Fibroblast of skin of right biceps (primary cell): ENCODE measurements at places on chromosomes 12 and 14.

DNA sequence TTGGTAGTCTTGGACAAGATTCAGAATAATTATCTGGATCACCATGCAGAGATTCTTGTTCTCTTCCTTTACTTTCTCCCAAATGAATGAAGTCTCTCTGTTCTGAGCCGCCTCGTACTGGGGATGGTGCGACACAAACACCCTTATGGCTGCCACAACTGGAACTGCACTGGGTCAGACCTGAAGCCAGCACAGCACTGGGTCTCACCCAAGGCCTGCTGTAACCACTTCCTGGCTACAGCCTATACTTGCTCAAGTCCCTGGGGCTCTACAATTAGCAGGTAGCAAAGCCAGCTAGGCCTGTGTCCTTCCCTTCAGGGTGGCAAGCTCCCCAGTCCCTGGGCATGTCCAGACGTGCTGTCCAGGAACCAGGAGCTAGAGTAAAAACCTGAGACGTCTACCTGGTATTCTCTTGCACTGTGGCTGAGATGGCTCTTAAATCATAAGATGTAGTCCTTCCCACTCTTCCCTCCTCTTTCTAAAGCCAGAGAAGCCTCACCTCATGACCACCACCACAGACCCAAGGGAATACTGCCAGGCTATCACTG lies 27.6 kb downstream of the IFNG start:
- no peak for DNase-seq

DNA sequence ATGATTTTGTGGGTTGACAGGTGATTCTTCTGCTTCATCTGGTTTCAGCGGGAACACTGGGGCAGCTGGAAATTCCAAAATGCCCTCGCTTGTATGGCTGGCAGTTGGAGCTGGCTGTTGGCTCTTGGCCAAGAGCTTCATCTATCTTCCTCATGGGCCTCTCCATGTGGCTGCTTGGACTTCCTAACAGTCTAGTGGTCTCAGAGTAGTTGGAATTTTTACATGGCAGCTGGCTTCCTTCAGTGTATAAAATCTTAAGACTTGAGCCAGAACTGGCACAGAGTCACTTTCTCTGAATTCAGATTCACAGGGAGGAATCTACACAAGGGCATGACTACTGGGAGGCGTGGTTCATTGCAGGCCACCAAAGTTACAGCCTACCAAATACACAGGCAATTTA lies 204.9 kb upstream of the RMST start:
- DNase-seq, result no peak

- peak; percentile 94 for DNase-seq
Measured at GRCh38 chr12:107415834-107416233, 269.8 kb upstream of the PWP1 start.

DNA sequence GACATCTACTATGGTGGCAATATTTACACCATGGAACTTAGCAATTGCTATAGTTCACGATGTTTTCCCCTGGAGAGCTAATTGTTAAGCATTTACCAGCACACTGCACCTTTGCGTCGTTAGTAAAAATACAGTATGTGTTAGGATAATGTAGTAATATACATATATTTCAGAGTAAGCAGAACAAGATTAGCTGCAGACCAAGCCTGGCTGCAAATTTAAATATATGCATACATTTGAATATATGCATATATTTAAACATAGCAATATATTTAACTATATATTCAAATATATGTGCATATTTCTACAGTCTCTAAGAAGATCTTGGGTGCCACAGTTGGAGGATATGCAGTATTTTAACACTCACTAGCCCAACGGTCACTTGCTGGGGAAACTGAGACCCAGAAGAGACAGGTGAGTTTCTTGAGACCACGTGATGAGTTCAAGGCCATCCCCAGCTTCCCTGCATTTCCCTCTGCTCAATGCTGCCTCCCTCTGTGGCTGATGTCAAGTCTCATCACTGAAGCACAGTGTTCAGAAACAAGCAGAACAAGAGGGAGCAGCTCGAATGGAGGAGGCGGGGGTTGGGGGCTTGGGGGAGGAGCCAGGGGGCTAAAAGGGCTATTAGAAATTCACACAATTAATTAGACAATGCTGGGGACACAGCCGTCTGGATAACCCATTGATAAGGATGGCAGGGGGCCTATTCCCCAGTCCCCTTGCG lies 708.0 kb downstream of the MED13L start:
- DNase-seq, result no peak

DNA sequence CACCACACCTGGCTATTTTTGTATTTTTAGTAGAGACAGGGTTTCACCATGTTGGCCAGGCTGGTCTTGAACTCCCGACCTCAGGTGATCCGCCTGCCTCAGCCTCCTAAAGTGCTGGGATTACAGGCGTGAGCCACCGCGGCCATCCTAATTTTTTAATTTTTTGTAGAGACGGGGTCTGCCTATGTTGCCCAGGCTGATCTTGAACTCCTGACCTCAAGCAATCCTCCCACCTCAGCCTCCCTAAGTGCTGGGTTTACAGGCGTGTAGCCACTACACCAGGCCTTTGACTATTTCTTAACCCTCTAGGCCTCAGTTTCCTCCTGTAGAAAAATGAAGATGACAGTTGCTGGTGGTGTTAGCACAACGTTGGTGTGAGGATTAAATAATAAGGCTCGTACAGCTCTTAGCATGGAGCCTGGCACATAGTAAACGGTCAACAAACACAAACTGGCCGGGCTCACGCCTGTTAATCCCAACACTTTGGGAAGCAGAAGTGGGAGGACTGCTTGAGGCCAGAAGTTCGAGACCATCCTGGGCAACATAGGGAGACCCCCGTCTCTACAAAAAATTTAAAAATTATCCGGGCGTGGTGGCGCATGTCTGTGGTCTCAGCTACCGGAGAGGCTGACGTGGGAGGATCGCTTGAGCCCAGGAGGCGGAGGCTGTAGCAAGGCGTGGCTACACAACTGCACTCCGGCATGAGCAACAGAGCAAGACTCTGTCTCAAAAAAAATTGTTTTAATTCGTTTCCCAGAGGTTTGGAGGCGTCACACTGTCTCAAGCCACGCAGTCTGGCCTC lies 979 bp downstream of the DDX54 start:
- DNase-seq, result no peak

DNA sequence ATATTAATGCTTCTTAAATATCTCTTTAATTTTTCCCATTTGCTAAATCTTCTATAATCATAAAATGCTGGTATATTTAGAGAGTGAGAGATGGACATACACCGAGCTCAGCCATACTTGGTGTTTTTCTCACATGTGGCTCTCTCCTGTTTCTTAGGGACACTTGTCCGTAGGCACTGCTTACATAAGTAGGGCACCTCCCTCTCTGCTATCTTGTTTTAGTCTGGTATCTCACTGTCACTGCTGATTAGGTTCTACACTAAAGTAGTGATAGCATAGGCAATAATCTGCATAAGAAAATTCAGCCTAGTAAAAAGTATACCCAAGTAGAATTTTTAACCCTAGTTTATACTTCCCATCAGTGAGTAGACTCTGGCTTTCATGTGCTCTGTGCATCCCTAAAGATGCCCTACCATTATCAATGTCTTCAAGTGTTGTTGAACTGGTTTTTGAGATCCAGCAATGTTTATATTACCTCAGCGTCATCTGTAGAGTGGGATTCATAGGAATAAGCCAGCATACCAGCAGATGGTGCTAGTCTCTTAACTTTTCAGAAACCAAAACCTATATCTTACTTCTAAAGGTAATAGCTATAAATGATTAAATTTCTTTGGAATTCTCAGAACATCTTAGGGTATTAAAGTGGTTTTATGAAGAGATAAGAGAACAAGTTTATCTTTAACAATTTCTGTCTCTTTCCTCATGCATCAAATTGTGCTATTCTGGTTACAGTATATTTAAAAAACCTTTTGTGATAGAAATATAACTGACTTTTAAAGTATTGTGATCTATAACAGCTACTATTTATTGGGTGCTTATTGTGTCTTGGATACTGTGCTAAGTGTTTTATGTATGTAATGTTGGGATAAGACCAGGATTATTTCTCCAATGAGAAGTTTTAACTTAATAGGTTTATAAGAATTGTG lies 32.9 kb downstream of the ARID2 start:
- peak; percentile 49 for DNase-seq

DNA sequence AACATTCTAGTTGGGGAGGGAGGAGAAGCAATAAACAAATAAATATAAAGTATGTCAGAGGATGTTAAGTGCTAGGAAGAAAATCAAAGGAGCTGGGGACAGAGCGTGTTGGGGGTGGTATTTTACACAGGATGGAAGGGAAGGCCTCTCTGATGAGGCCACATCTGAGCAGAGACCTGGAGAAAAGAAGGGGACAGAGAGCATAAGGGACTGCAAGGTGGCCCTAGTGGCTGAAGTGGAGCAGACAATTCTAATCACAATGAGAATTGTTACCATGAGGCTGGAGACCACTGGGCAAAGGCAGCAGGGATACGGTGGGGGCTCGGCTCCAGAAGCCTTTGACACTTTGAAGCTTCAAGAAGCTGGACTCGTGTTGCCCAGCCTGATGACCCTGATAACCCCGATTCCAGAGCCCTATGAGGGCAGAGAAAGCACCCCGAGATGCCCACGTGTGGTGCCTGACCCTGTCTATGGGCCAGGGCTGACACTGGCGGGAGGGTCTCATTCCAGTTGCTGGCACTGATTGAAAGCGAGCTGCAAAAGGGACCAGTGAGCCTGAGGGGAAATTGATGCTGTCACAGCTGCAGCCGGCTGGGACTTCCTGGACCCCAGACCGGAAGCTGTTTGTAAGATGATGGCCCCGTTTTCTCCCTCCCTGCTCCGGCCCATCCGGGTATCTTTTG lies 169.1 kb downstream of the RBM19 start:
- no peak for DNase-seq

DNA sequence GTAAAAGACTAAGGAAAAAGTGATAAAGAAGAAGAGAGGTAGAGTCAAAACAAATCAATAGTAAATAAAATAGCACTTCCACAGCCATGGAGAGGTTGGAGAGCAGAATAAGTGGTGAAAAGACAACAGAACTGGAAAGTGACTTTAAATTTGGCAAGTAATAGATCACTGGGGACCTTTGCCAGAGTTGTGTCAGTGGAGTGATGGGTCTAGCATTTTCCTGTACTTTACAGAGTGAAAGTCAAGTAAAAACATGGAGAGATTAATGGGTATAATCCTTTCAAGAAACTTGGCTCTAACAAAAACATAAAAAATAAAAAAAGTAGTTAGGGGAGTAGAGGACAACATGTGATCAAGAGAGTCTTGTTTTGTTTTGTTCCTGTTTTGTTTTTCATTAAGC lies 502.2 kb upstream of the RPL10L start:
- DNase-seq, result no peak

GRCh38 chr12:17301544-17301943 lies 695.6 kb upstream of the LMO3 start:
- DNase-seq, result no peak

DNA sequence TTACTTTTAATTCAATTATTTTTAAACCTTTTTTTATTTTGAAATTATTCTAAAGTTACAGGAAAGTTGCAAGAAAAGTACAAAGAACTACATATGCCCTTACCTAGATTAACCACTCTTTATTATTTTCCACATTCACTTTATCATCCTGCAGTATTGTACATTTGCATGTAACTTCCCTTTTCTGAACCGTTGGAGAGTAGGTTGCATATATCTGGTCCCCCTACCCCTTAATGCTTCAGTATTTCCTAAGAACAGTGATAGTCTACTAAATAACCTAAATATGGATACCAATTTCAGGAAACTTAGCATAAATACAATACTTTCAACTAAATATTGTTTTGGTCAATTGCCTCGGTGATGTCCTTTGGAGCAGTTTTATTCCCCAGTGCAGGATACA lies 15.0 kb downstream of the G2E3 start:
- no peak for DNase-seq
